ENCODE measurements at places on chromosomes 16 and 17.

GRCh38 chr17:13395862-13396261 lies 205.9 kb downstream of the HS3ST3A1 start:
- DNase-seq, result no peak

GRCh38 chr16:70438585-70438968 lies 323 bp downstream of the ST3GAL2 start:
- DNase-seq, result no peak

- no peak for DNase-seq
Measured at GRCh38 chr17:10266296-10266876, 68.0 kb upstream of the GAS7 start.

DNA sequence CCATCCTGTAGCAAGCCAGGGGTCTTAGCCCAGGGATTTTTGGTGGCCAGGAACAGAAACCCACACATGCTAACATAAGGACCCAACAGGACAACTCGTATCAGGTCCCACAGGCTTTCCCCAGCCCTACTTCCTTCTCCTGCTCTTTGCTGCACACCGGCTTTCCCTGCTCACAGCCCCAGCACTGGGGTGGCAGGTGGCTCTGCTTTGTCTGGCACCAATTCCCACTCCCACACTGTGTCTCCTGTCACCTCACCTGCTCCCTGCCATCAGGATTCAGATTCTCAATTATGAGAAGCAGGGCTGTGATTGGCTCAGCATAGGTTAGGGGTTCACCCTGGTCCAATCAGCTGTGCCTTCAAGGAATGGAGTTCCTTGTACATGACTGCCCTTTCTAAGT lies 94.1 kb downstream of the TMEM132E start:
- no peak for DNase-seq

DNA sequence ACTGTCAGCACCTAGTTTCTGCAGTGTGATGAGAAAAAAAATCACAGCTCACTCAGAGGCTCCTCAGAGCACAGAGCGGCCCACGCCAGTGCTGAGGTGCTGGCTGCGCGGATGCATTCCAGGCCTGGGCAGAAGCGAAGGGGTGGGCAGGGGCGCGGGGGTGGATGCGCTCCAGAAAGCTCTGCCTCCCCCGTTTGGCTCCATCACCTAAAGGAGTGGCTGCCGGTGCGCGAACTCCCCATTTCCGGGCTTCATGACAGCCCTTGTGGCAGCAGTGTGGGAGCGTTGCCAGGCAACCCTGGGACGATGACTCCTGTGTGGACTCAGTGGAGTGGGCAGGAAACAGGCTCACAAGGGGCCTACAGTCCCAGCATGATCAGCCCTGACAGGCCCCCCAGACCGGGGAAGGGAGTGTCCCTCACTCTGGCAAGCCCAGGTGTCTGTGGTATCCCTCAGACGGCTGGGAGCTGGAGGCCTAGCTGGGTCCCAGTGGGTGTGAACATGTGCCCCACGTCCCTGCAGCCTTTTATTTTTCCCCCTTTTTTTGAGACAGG lies 32.8 kb upstream of the NUDT16L1 start:
- peak; percentile 58 for DNase-seq

DNA sequence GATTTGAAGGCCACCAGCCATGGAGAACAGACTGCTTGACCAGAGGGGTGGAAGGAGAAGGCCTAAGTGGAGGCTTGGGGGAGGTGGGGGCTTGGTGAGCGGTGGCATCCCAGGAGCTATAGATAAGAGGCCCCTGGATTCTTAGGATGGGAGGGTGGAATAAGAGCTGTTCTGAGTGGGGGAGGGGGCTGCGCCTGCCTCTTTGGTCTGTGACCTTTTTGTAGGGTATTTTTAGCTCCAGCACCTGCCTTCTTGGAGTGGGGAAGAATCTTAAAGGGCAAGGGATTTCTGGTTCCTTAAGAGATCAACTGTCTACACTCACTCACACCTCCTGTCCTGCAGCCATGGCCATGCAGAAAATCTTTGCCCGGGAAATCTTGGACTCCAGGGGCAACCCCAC lies 567 bp downstream of the ENO3 start:
- DNase-seq, result no peak

GRCh38 chr17:22277595-22277994 lies 585.3 kb downstream of the KCNJ18 start:
- DNase-seq, result no peak

DNA sequence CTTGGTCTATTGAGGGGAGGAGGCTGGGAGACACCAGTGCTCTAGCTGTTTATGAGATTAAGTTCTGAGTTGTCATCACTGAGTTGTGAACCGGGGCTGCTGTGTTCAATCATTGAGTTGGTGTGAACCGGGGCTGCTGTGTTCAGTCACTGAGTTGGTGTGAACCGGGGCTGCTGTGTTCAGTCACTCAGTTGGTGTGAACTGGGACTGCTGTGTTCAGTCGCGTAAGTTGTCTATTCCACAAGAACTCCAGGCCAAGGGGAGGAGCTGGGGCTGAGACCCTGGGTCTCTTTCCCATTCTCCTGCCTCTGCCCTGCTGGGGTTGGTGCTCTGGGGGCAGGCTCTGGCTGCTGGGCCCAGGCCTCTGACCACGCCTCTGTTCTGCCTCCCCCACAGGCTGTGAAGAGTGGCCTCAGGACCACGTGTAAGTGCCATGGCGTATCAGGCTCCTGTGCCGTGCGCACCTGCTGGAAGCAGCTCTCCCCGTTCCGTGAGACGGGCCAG lies 24.5 kb downstream of the WNT9B start:
- no peak for DNase-seq

DNA sequence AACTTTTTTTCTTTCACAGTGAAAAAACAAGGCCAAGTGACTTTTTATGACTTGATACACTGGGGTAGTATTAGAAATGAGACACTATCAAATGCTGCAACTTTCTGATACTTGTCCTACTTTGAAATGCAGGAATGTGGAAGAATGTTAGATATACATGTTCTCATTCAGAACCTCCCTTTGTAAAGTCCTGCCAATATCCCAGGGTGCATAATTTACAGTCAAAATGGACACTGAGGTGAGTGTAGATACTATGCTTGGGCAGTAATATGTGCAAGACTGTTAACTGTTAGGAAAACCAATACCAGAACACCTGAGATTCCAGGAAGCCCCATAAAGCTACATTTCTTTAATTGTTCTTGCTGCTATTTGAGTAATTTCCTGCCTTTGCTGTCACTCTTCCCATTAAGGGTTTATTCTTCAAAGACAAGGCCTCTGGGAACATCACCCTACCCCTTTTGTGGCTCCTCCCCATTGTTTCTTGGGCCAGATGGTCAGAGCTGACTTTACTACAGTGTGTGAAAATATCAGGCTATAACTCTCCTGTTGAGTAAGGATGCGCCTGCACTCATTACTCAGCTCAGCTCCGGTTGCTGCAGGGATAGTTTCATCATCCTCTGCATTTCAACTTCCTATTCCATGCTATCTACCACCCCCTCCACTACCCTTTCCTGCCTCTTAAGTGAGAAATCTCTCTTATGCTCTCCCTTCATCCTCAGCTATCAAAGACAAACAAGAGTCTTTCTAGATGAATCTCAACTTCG lies 48.7 kb downstream of the TMEM100 start:
- no peak for DNase-seq

DNA sequence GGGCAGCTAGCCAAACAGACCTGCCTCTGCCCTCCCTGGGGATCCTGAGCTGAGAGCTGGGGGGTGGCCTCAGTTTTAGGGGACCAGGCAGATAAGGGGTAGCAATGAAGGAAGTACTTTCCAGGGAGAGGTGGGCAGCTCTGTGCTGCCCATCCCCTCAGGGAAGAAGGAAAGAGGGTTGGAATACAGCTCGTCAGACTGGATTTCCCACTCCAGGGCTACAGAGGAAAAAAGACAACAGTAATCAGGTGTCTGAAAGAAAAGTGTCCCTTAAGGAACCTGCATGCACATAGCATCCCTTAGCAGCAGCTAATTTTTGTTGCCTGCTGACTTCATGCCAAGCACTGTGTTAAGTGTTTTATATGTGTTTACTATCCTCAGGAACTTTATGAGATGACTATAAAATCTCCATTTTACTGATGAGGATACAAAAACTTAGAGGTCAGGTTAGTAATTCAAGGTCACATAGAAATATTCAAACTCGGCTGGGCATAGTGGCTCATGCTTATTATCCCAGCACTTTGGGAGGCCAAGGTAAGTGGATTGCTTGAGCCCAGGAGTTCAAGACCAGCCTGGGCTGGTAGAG lies 3.2 kb upstream of the MRPL58 start:
- DNase-seq, result no peak

DNA sequence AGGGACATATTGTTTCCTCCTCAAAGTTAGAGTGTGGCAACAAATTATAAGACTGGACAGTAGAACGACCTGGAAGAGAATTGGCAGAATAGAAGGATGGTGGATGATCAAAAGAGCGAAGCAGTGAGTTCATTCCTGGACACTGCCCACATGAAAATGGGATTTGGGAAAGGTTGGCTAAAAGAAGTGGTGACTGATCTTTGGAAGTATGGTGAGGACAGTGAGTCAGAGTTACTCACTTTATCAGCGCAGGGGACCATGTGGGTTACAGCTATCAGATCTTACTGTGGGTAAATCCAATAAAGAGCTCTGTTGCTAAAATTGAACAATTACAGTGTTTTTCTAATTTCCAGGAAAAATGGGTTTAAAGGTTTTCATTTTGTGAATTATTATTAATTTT lies 2.7 kb upstream of the TANC2 start:
- no peak for DNase-seq

DNA sequence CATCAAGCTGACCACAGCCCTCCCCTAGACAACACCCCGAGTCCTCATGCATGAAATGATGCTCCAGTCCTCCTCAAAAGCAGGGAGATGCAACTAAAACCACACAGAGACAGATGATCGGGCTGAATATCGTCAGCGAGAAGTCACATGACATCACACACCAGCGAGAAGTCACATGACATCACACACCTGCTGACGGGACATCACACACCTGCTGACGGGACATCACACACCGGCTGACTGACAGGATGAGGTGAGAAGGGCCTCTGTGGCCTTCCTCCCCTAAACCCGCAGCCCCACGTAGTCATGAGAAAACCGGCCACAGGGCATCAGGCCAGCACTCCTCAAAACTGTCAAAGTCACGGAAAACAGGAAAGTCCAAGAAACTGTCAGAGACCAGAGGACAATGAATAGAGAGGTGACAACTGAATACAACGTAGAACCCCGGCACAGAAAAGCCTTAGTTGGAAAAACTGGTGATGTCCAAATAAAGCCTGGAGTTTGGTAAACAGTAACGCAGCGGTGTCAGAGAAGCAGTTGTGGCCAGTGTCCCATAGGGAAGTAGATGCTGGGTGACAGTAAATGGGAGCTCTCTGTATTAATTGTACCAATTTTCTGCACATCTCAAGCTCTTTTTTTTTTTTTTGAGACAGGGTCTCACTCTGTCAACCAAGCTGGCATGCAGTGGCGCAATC lies 14.3 kb downstream of the LITAF start:
- no peak for DNase-seq

DNA sequence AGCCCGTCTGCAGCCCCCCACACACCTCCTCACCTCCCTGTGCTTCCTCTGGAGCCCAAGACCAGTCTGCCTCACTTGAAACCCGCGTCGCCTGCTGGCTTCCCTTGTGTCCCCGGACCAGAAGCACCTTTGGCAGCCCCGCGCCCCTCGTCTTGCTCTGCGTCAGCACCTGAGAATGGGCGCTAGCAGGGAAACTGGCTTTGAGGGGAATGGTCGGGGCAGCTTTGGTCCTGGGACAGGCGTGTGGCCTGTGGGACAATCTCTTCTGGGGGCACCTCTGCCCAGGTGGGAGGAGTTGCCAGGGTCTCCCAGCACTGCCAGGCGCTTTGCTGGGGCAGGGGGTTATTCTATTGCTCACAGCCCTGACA lies 3.6 kb upstream of the MAFG start:
- DNase-seq, result no peak

GRCh38 chr17:80219763-80220053 lies 425 bp downstream of the SGSH start:
- no peak for DNase-seq

DNA sequence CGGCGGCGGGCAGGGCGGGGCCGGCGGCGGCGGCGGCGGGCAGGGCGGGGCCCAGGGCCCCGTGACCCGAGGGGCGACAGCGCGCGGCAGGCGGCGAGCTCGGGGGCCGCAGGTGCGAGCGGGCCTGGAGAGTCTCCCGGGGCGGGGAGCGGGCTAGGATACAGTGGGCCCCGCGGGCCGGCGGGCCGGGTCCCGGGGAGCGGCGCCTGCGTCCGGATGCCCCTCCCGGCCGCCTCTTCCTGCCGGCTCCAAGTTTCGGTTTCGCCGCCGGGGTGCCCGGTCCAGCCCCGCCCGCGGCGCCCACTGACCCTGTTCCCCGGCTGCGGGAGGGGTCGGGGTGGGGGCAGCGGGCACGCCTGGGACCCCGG lies at the start of gene RNF213:
Gene RNF213 (plus strand): TSS at position 62 of the 368 bp plus-strand sequence. CDS start 2,830 bp downstream, outside the sequence.
- no peak for DNase-seq

- DNase-seq, result no peak
Measured at GRCh38 chr17:62652251-62653001, 25.0 kb downstream of the MRC2 start.

DNA sequence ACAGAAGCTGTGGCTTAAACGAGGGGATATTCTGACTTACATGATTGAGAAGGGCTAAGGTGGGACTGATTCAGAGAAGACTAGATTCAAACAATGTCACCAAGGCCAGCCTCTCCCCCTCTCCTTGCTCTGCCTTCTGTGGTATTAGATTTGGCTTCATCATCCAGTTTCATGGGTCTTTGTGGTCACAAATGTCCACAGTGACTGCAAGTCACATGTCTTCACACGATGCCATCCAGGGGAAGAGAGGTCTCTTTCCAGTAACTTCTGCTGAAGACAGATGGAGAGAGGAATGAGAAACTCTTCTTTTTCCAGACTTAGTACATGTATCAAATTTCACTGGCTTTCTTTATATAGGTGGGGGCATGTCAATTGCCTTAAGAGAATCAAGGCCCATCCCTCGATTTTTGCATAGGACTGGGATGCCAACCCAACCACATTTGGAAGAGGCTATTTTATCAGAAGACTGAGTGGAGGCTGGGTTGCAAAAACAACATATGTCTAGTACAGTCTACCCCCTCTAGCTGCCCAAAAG lies 57.3 kb upstream of the HNF1B start:
- no peak for DNase-seq

- DNase-seq, result no peak
Measured at GRCh38 chr16:84360170-84360569, 8.2 kb upstream of the ATP2C2 start.

- DNase-seq, result no peak
Measured at GRCh38 chr17:38883592-38884526, 14.0 kb downstream of the LASP1 start.

- DNase-seq, result no peak
Measured at GRCh38 chr17:51855806-51856205, 302.7 kb downstream of the CA10 start.

- no peak for DNase-seq
Measured at GRCh38 chr17:29195465-29196081, 15.4 kb upstream of the MYO18A start.

DNA sequence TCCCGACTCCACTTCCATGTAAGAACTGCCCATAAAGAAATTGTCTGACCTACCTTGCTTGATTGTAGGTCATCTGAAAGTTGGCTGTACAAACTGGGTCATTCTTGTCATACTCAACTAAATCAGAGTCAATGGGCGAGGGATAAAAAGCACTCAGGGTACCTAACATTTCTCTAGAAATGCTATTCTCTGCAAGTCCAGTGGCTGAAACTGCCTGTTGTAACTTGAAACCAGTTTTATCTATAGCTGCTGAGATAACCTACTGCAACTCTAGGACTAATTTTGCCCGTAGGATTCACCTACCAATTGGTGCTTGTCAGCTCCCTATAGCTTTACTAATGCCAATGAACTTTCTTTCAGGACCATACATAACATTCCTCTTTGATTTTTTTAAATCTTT lies 100.1 kb upstream of the GRIN2A start:
- DNase-seq, result no peak

- no peak for DNase-seq
Measured at GRCh38 chr17:68458260-68459036, 1.2 kb upstream of the WIPI1 start.

GRCh38 chr17:57924677-57925076 lies 30.5 kb downstream of the CUEDC1 start:
- DNase-seq, result no peak

Data from omental fat pad (tissue), 4 donors.